OCI-M1 (cell line): ENCODE measurements at places on chromosomes 16 and 17.

- DNase-seq, result no peak
Observed at GRCh38 chr16:3739636-3740035, 22.3 kb upstream of the TRAP1 start.

- peak; percentile 25 for DNase-seq
Observed at GRCh38 chr17:8954339-8954738, 11.2 kb downstream of the PIK3R5 start.

DNA sequence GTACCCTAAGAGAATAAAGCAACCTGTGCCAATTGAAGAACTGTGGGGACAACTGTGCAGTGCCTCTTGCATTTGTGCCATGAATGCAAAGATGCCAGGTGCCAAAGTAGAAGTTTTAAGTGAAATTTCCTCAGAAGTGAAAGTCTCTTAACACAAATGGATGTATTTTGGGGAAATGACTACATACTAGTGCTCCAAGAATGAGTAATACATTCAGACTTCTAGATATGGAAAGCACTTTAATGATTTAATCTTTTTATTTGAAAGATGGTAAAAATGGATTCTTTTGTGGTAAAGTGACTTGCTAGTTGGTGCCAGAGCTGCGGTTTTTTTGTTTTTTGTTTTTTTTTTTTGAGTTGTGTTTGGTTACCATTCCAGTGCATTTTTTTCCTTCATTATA, 15.0 kb downstream of the UTP18 start:
- no peak for DNase-seq

DNA sequence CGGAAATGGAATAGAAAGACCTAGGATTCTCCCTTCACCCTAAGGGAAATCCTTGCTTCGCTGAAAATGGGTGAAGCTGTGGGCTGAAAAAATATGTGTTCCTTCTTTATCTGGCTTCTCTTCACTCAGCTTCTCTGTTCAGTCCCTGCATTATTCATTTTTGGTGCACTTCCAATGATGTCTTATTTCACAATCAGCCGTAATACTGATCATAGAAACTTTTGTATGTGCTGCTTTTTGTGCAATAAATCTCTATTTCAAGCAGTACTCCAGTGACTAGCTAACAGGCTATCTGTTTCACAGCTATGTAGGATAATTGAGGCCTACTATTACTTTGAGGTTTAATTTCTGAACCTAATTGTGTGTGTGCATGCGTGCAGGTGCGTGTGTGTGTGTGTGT, 144.6 kb downstream of the FOXL1 start:
- DNase-seq, result no peak

DNA sequence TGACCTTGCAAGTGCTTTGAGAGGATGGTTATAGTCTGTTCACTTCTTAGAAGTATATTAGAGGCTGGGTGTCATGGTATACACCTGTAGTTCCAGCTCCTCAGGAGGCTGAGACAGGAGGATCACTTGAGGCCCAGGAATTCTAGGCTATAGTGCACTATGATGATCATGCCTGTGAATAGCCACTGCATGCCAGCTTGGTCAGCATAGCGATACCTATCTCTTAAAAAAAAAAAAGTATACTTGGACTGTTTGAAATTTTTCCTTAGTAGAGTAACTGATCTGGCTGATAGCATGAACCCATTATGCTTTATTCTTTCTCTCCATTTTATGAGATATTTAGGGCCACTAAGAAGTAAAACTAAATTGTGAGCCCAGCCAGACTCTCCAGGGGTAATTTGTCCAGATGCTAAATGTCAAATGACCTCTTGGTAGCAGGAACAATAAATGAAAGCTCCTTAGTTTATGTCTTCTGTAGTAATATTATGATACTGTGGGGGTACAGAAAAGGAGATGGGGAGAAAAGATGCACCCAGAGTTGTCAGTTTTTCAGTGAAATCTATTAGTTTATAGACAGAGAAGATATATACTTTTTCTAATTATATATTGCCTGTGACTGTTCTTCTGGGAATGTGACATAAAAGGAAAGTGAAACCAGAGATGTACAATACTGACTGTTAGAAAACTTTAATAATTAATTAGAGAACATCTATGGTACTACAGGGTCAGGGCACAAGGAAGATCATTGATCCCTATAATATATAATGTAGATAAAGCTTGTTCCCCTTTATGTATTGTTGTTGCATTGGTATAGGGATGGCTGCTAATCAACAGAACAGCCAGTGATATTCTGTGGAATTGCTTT, 335.3 kb upstream of the TBX2 start:
- peak; percentile 39 for DNase-seq
